Esophagus squamous epithelium (tissue), 5 donors: ENCODE measurements at places on chromosomes 7 and 10.

DNA sequence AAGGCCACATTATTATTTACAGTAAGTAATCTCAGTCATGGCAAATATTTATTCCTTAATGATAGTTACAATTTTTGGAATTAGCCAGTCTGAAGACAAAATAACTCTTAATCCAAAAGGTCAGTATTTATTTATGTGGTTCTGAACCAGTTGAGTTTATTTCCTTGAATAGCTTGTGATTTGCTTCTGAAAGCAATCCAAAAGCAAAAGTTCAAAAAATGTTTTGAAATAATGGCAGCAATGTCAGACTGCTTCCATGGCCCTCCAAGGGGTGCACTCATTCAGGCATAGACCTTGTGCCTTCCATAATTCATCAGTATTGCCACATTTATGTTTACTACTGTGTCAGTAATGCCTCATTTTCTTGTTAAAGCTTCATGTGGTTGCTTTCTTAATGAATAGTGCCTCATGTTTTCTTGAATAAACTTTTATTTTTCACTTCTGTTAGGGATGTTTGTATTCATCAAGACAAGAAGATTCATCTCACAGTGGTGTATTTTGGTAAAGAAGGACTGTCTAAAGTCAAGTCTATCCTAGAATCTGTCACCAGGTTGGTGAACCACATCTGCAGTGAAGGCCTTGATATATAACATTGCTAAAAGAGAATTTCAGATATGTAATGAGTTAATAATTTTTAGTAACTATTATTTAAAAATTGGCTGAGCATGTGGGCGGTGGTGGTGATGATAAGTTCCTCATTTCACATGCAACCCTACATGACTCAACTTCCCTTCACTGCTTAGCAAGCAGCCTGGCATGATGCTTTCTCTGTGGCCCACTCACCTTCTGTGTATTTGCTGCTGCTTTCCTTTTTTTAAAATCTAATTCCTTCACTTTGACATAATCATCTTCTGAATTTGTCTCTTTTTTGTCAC is 22.0 kb downstream of the CSGALNACT2 start:
- DNase-seq: no peak

- DNase-seq: no peak
These were observed 60.0 kb downstream of the PLXNA4 start for GRCh38 chr7:132516042-132516840.

DNA sequence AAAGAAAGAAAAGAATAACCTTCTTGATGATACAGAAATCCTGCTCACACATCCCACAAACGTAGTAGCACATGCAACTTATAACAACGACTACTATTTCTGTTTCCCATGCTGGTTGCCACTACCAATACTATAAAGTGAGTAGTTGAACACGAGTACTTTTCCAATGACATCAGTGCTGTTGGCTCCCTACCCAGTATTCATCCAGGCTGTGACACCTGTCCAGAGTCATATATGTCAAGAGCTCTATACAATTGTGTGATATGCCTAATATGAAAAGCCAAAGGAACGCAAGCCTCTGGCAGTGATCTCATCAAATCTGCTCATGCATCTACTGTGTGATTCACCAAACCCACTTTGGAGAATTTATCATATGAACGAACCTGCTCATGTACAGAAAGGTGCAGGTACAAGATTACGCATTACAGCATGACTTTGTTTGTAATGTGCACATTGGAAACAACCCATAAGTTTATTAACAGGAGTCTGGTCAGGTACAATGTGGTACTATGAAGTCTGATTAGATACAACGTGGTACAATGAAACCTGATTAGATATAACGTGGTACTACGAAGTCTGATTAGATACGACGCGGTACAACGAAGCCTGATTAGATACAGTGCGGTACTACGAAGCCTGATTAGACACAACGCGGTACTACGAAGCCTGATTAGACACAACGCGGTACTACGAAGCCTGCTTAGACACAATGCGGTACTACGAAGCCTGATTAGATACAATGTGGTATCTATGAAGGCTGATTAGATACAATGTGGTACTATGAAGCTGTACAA is 5.8 kb upstream of the ITIH5 start:
- DNase-seq: no peak

GRCh38 chr10:78770167-78771090 is 298.3 kb upstream of the ZMIZ1 start:
- no peak for DNase-seq

- no peak for DNase-seq
These were observed 62.3 kb downstream of the TMEM26 start for GRCh38 chr10:61390851-61391250.

GRCh38 chr10:8037941-8038894 is 16.3 kb upstream of the GATA3 start:
- DNase-seq: no peak

- no peak for DNase-seq
These were observed 894 bp downstream of the ATXN7L1 start for GRCh38 chr7:105875505-105875904.

- no peak for DNase-seq
These were observed 6.5 kb downstream of the INHBA start for GRCh38 chr7:41696323-41696916.
